ENCODE measurements at places on chromosomes 16 and 17.
A peak's percentile ranks its signal among the peaks of the same experiment; 100 is the strongest.

DNA sequence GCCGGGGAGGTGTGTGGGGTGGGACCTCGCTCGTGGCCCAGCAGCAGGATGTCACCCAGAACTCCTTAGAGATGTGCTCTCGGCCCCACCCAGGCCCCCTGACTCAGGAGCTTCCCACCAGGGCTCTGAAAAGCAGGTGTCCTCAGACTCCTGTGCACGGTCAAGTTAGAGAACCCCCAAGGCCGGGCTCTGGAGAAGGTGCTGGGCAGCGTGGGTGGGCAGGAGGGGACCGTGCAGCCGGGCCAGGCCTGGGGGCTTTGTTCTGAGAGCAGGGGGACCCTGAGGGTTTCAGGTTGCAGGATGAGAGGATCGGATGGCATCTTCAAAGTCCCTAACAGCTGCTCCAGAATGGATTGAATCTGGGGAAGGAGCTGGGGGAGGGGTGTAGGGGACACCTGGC lies 164.4 kb upstream of the CIBAR2 start:
- no peak for DNase-seq

DNA sequence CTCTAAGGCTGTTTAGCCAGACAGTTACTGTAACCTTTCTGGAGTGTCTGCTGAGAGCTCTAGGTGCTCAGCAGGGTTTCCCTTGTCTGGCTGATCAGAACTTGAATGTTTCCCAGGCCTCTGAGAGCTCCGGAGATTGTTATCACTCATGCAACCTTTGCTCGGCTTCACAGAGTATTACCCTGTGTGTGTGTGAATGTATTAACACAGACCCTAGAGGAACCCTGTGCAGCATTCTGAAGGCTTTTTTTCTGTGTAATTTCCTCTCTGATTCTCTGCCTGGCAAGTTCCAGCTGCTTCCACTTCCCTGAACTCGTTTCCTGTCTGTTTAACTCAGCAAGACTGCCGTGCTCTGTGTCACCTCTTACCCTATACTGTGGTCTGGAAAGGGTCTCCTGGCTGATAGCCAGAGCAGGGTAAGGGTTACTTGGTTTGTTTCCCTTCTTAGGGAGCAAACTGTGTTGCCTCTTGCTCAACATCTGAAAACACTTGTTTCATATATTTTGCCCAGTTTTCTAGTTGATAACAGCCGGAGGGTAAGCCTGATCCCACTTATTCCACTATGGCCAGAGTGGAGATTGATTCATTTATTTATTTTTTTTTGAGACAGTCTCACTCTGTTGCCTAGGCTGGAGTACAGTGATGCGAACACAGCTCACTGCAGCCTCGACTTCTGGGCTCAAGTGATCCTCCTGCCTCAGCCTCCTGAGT lies 21.7 kb downstream of the PRMT7 start:
- peak; percentile 87 for DNase-seq

- peak; percentile 17 for DNase-seq
Measured at GRCh38 chr16:49348408-49349176, 25.0 kb upstream of the C16orf78 start.

DNA sequence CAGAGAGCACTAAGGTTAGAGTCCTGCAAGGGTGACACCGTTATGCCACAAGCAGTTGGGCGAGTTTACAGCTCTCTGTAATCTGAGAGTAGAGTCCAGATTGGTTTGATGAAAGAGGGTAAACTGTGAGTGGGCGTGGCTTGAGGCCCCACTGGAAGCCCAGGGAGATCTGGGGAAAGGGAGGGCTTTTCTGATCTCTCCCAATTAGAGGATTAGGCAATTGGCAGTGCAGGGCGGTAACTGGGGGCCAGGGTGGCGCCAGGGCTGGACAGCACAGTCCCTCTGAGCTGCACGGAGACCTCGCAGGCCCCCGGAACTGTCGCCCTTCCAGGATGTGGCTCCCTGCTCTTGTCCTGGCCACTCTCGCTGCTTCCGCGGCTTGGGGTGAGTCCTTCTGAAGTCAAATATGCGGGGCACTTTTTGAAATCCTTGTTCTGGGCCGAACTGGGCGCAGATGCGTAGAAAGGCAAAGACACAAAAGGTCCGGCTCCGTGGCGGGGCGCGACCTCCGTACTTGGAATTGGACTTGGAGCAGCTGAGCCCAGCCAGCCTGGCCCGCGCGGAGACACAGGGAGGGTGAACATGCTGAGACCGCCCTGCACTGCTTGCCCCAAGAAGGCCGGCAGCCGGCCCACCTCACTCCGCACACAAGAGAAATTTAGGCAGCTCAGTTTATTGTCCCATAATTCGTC lies 72.4 kb downstream of the CES1 start:
- DNase-seq: peak; percentile 1

- DNase-seq: peak; percentile 47
Measured at GRCh38 chr17:49603720-49604119, 28.0 kb downstream of the NXPH3 start.

DNA sequence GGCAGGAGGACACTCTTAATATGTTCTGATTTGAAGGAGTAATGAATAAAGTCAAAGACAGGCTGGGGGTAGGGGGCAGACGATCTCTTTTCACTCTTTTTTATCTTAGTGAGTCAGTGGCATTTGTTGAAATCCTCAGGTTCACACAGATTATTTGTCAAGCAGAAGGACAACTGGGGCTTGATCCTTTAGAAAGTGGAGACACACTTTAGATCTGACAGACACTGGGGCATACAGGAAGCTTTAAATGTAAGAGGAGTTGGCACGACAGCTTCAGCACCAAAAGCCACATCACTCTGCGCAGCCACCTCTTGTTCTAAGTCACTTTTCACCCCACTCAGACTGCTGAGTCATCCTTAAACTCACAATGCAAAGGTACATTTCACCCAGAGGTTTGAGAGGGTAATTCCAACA lies 121.5 kb downstream of the STXBP4 start:
- DNase-seq: peak; percentile 86

DNA sequence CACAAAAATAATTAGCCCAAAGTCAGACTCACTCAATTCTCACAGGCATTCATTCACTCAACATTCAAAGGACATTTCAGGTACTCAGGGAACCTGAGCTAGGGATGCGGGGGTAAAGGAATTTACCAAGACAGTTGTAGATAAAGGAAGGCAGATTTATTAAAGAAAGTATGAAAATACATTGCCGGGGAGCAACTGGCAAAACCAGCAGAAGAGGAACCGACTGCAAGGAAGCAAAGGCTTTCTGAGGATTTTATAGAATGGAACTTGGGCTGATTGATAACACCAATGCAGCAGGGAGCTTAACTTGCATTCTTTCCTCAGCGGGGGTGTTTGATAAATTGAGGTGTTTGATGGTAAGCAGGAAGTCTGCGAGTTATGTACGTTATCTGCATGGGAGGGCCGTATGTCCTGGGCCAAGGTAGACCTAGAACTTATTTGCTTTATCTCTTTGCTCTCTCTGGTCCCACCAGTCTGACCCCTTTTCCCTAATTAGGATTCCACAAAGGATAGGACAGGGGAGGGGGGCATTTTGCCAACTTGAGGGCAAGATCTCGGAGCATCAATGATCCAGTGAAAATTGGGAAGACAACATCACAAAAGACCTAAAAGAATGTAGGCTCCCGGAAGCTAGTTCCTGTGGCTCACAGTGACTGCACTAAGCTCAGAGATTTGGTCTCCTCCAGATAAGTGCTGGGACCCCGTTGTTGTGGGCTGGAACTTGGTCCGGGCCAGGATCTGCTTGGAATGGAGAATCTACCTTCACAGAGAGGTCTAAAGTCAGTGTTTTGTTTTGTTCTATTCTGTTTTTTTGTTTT lies 5.8 kb upstream of the MT3 start:
- no peak for DNase-seq

GRCh38 chr17:40632216-40632615 lies 15.4 kb downstream of the SMARCE1 start:
- no peak for DNase-seq

GRCh38 chr17:63609816-63610573 lies 9.3 kb downstream of the TACO1 start:
- DNase-seq: no peak

GRCh38 chr17:50155115-50155819 lies 4.8 kb upstream of the PPP1R9B start:
- DNase-seq: peak; percentile 51

- no peak for DNase-seq
Measured at GRCh38 chr16:66923866-66924265, 1.5 kb downstream of the RRAD start.

GRCh38 chr17:47287639-47288038 lies 34.0 kb downstream of the ITGB3 start:
- DNase-seq: peak; percentile 22

GRCh38 chr16:8955828-8956227 lies 7.9 kb downstream of the USP7 start:
- DNase-seq: peak; percentile 42

GRCh38 chr17:80696456-80696855 lies 151.8 kb downstream of the RPTOR start:
- DNase-seq: no peak

DNA sequence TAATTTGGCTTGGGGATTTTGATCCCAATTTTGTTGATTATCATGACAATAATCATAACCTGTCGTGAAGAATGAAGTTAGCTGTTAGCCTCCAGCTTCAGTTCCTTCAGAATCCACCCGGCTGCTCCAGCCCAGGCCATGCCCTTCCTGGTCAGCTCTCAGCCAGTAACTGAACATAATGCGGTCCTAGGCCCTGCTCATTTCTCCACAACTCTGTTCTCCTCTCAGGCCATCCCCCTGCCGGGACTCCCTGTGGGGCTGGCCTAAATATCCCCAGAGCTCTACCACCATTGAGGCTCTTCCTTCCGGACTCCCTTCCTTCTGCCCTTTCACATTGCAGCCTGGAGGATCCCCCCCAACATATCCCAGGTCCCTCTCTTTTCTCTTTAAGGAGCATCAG lies 833.4 kb upstream of the GOT2 start:
- DNase-seq: no peak

- DNase-seq: peak; percentile 82
Measured at GRCh38 chr17:55735731-55736405, 13.2 kb upstream of the TMEM100 start.

DNA sequence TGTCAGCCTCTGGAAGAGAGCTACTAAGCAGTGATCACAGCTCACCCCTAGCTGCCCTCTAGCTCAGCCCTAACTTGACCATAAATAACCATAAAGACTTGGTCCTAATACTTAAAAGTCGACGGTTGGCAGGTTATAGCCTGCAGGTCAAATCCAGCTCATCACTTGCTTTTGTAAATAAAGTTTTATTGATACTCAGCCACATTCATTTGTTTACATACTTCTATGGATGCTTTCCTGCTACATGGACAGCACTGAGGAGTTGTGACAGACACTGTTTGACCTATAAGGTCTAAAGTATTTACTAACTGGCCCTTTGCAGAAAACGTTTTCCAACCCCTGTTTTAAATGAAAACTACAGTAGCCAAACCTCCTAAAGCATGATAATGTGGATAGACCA lies 151.6 kb upstream of the ASIC2 start:
- no peak for DNase-seq

- no peak for DNase-seq
Measured at GRCh38 chr17:43810226-43810715, 22.7 kb downstream of the MPP3 start.

- DNase-seq: no peak
Measured at GRCh38 chr17:20217677-20218076, 208.5 kb downstream of the SPECC1 start.

GRCh38 chr17:42655528-42655927 lies 3.6 kb upstream of the TUBG2 start:
- DNase-seq: no peak

DNA sequence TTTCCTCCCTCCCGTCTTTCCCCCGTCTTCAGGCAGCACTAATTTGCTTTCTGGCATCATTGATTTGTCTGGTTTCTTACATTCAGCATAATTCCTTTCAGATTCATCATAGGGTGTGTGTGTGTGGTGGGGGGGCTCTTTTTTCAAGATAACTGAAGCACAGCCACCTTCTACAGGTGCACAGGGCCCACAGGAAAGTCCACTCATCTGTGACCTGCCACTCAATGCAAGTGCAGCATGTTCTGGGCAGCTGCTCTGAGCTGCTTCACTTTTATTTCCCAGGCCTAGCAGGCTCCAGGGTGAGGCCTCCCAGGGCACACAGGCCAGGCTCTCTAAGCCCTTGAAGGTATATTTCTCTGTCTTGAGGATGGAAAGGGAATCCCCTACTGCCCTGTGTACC lies 35.2 kb upstream of the MYH10 start:
- no peak for DNase-seq

- no peak for DNase-seq
Measured at GRCh38 chr17:80950466-80951120, 41.0 kb upstream of the CHMP6 start.

DNA sequence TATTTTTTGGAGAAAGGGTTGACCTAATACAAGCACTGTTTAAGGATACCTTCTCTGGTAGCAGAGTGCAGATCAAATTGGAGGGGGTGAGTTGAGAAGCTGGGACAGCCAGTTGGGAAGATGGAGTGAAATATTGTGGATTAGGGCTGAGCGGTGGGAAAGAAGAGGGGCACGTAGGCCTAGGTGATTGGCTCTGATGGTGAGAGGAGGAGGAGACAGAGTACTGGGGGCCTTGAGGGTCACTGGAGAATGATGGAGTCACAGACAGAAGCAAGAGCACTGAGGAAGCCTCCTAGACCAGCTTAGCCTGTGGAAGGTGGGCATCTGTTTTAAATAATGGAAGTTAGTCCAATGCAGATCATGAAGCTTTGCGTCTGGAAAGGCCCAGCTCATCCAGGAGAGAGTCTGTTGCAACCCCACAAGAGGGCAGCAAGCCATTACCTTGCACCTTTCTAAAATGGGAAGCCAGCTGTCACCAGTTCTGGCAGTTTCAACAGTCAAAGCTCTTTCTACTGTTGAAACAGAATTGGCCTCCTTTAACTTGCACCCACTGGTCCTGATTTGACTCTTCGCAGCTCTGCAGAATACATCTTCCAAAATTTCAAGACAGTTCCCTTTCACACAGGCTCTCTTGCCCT lies 11.8 kb downstream of the SLC9A5 start:
- peak; percentile 85 for DNase-seq

DNA sequence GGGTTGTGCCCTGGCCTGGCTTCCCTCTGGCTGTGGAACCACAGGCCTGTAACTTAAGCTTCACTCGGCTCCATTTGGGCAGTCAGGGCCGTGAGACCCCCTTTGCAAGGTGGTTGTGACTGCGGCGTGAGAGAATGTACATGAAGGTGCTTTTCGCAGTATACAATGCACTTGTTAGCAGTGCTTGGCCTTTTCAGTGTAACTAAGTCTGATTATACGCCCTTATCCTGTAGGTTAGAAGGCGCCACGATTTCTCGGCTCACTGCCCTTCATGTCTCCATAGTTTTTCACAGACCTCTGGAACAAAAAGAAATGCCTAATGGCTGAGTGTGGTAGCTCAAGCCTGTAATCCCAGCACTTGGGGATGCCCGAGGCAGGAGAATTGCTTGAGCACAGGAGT lies 13.3 kb downstream of the SAP30BP start:
- DNase-seq: no peak

DNA sequence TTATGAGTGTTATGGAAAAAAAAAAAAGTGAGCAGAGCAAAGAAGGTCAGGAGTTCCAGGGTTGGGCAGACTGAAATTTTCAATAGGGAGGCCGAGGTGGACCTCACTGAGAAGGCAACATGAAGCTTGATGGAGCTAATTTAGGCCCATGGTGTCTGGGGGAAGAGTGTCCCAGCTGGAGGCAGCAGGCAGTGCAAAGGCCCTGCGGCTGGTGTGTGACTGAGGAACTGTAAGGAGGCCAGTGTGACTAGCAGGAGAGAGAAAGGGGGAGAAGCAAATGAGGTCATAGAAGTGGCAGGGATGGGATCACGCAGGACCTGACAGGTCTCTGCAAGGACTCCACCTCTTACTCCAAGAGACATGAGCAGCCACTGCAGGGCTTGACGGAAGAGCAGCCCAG lies 10.2 kb downstream of the ARHGEF15 start:
- DNase-seq: no peak

GRCh38 chr17:65453204-65453931 lies 108.1 kb downstream of the AXIN2 start:
- DNase-seq: no peak

- DNase-seq: no peak
Measured at GRCh38 chr17:79706931-79707850, 23.6 kb upstream of the ENPP7 start.
